Left ventricle myocardium superior (tissue), 1 donor: ENCODE measurements at places on chromosomes 12 and 14. TPM values are rescaled to one million over a fixed set of nuclear protein-coding genes. Genes with fewer than 3 reads are reported as not detected.

DNA sequence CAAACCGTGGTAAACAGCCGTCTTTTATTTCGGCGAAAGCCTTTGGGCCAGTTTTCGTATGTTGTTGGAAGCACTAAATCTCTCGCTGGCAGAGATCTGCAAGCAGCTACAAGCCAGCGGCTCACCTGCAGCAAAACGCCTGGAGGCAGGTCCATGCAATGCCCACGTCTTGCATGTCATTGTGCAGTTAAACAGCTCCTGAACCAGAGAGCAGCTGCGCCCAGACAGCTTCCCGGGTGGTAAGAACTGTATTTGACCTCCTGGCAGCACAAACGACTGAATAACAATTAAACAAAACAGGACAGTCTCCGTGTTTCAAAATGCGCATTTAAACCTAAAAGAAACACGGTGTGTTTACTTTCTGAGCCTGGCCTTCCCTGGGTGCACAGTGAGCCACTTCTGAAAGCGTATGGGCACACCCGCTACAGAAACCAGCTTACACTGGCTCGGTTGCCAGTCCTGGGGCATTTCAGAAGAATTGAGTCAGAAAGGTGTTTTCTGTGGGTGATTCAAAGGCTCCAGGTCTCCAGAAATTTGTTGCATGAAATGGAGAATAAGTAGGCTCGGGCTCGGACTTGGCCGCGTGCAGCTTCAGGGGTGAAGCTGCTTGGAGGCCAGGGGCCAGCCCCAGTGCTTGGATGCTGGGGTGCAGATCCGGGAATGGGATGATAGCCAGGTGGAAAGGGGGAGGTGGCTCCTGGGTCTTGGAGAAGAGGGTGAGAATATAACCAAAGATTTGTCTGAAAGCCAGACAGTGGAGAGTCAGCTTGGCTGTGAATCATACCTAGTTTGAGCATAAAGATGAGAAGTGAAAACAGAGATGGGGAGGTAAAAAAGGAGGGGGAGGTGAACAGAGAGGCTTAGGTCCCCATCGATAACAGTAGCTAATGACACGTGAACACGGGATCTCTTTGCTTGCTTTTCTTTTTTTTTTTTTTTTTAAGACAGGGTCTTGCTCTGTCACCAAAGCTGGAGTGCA, 24.9 kb upstream of the FZD10 start:
- no peak for DNase-seq

- no peak for DNase-seq
These were observed 93.2 kb downstream of the CHST11 start for GRCh38 chr12:104549815-104550480.

- peak; percentile 29 for DNase-seq
These were observed 67.8 kb downstream of the VWF start for GRCh38 chr12:6056406-6057240.

DNA sequence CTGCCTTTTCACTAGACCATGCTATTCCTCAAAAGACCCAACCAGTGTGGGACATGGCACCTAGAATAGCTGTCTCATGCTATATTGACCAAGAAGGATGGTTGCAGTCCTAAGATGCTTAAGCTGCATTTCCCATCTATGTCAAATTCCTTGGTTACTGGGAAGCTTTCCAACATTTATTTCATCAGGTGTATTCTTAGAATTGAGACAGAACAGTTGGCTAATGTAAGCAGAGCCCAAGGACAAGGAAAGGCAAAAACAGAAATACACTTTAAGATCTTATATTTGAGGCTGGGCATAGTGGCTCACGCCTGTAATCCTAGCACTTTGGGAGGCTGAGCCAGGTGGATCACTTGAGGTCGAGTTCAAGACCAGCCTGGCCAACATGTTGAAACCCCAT, 24.7 kb downstream of the ARG2 start:
- no peak for DNase-seq

Gene RGS6
- total RNA-seq = 26.0 TPM
